Left ventricle myocardium superior (tissue), 1 donor: ENCODE measurements at places on chromosomes 4 and X. TPM values are rescaled to one million over a fixed set of nuclear protein-coding genes. Genes with fewer than 3 reads are reported as not detected.

DNA sequence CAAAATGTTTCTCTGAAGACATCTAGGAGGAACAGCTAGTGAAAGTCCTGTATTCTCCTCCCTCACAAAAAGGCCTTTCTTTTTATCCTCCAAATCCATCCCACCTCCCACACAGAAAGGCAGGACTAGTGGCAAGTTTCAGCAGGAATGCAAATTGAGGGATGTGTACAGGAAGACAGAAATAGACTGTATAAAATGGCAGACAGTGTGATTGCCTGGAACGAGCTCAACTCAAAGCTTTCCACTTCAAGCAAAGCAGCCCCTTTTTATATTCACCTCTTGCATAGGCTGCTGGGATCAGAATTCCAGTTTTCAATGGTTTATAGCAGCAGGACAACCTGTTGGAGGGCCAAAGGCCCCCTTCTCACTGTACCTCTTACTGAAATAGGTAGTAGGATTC is 57.5 kb downstream of the DCX start:
- DNase-seq, result no peak

DNA sequence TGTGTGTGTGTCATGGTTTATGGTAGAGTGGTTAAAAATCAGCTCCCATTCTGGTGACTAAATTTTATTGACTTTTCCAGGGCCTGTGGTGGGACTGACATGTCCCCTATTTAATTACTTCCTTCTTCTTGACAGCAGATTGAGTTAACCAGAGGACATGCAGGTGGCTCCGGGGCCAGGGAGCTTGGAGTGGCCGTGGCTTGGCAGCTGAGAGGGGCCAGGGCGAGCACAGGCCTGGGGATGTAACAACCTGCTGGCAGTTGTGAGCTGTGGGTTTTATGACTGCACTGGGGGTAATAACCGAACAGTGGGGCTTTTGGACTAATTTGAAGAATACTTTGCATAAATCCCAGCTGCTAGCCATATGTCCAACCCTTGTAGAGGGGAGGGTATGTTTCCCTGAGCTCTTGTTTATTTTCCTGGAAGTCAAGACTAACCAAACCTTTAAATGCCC is 186.0 kb downstream of the MID1IP1 start:
- no peak for DNase-seq

GRCh38 chr4:140277576-140277975 is 95.9 kb upstream of the SCOC start:
- no peak for DNase-seq

GRCh38 chrX:16060252-16060651 is 63.1 kb upstream of the GRPR start:
- no peak for DNase-seq

The ZFYVE28 gene
- total RNA-seq, result 5.6 TPM
